ENCODE measurements at places on chromosomes 13 and 19. TPM values are rescaled to one million over a fixed set of nuclear protein-coding genes. Genes with fewer than 3 reads are reported as not detected.

- H3K27me3 ChIP-seq = peaks cover 41% of the 10 kb centered on the region
- H3K27ac ChIP-seq = no peak overlapping the region
- DNase-seq = no peak
- no peaks in the 10 kb centered on the region for H3K36me3 ChIP-seq
Observed at GRCh38 chr13:59300355-59301173, 863.2 kb downstream of the DIAPH3 start.

The NOTCH3 gene
- 7.7 TPM for total RNA-seq

The ZNF98 gene
- not detected for total RNA-seq

The CERS1 gene
- not detected for total RNA-seq

- H3K27ac ChIP-seq = no peak overlapping the region
- H3K4me1 ChIP-seq = no peaks in the 10 kb centered on the region
- H3K36me3 ChIP-seq = no peaks in the 10 kb centered on the region
- H3K4me3 ChIP-seq = peak overlapping the region; percentile 9
- DNase-seq = no peak
Observed at GRCh38 chr19:10516671-10517286, 468 bp downstream of the S1PR5 start.

DNA sequence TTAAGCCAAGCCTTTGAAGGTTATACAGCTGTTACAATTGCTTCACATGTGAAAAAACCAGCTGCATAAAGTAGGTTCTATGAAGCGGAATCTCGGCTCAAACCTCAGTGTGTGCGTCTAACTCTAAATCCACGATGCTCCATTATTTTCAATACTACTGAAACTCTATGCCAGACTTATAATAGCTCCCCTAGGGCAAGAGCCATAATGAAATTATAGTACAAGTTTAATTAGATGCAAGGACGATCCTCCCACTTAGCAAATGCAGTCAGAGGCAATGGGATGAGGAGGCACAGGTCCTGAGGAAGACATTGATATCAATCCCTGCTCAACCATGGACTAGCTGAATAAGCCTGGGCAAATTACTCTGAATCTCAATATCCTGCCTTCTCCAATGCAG lies 31.1 kb downstream of the SLC7A1 start:
- H3K27me3 ChIP-seq = no peaks in the 10 kb centered on the region
- no peak overlapping the region for H3K27ac ChIP-seq
- no peak for DNase-seq
- peaks cover 48% of the 10 kb centered on the region for H3K4me1 ChIP-seq

The NR1H2 gene
- 62.0 TPM for total RNA-seq

The ZNF729 gene
- not detected for total RNA-seq

The CYP2S1 gene
- not detected for total RNA-seq

DNA sequence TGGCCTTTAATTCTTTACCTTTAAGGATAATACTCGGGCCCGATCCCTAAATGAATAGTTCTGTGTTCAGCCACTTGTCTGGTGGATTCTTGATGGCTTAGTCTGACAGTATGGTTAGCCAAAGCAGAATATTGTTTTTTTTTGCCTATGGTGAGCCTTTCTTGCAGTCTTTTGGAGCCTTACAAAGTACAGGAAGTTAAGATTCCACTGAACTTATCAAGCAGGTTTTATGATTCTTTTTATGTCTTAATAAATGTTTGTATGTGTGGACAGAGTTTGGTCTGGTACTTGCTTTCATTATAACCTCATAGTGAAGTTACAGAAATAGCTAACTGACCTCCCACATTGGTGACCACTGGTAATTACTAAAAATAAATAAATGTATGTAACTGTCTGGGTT lies 17.1 kb downstream of the PCCA start:
- H3K27ac ChIP-seq = no peak overlapping the region
- peaks cover 4% of the 10 kb centered on the region for H3K36me3 ChIP-seq
- H3K4me3 ChIP-seq = no peak overlapping the region

DNA sequence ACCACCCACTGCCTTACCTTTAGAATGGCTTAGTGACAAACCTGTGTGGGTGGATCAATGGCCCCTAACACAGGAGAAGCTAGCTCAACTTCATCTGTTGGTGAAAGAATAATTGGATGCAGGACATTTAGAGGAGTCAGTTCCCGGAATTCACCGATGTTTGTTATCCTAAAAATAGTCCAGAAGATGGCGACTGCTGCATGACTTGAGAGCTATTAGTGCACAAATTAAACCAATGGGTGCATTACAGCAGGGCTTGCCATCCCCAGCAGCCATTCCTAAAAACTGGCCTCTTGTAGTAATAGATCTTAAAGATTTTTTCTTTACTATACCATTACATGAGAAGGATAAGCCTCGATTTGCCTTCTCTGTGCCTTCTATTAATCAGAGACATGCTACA lies 46.8 kb upstream of the ZNF726 start:
- H3K4me1 ChIP-seq = no peaks in the 10 kb centered on the region
- H3K4me3 ChIP-seq = no peak overlapping the region
